ENCODE measurements at places on chromosomes 4 and X.

DNA sequence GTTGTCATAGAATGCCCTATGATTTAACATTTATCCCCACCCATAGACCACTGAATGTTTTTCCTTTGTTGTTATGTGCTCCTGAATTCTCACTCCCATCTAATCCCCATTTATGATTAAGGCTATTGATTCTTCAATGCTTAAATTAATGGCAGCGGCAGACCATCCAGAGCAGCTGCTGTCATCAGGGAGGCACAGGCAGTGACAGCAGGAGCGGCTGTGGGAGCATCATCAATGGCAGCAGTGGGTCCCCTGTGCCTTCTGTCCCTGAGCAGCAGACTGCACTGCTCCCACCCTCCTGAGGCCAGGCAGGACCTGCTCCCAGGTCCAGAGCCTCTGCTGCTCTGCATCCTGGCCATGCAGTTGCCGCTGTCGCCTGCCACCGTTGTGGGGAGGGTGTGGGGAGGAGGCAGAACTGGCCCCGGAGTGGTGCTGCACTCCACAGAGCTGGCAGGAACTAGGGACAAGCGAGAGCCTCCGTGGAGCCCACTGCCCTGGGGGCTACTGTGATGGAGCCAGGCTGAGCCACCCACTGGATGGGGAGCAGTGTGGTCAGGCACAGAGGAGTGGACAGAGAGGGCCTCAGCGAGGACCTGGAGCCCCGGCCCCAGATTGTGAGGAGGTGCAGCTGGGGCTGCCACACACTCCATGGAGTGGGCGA is 29.0 kb downstream of the NAA11 start:
- no peak for DNase-seq

DNA sequence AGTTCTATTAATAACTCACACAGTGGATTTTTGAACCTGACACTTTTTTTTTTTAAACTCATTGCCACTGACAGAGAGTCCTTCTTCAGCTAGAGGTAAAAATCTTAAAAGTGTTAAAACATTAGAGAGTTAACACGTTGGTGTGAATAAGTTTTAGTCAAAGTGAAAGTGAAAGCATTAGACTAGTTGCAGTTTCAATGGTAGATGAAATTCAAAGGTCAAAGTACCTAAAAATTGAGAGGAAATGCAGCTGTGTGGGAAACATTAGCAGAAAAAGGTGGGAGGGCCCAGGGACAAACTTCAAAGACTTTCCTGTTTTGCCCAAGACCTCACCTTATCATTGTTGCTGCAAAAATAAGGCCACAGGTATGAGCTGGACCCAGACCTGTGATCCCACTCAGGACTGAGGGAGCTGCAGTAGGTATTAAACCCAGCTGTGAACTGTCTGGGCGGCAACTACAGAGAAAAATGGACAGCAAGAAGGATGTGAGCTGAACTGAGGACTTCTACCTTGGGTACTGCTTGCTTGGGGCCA is 17.6 kb upstream of the GABRA4 start:
- no peak for DNase-seq

- DNase-seq: no peak
Measured at GRCh38 chrX:113059714-113060113, 219.1 kb upstream of the AMOT start.

DNA sequence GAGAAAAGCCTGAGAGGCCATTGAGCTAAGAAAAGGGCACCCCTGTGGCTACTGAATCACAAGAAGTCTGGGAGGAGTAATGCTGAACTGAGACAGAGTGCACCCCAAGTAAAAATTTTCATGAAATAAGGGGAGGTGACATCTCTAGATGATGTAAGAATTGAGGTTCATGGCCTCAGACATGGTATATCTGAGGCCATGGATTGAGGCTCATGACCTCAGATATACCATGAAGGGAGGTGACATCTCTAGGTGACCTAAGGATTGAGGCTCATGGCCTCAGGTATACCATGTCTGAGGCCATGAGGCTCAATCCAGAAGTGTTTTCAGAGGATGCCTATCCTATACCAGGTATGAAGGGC is 560.9 kb downstream of the INPP4B start:
- DNase-seq: no peak

DNA sequence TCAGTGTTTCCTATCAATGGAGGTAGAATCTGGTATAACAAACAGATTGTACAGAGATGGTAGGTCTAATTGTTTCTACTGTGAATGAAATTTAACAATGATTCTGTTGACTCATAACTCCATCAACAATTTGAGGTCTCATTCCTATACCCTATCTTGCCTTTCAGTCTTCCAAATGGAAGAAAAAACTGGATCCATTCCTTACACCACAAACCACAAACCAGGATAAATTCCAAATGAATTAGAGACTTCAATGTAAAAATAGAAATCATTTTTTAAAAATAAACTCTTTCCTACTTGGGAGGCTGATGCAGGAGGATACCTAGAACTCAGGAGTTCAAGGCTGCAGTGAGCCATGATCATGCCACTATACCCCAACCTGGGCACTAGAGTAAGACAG is 114.4 kb upstream of the WDR44 start:
- DNase-seq: no peak

- no peak for DNase-seq
Measured at GRCh38 chrX:115583496-115584004, 22.6 kb downstream of the PLS3 start.

- DNase-seq: no peak
Measured at GRCh38 chr4:66023061-66023460, 352.8 kb upstream of the EPHA5 start.

GRCh38 chr4:76659103-76659490 is 224.1 kb downstream of the SHROOM3 start:
- no peak for DNase-seq

DNA sequence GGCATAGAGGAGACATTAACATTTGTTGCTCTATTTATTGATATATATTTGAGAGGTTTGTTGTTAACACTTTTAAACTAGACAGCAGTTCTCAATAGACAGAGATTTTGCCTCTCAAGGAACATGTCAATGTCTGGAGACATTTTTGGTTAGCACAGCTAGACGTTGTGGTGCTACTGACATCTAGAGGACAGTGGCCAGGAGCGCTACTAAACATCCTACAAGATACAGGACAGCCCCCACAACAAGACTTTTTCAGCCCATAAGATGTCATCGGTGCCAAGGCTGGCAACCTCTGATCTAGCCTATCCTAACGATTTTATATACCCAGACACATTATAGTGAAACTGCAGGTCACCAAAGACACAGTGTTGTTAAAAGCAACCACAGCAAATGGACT is 18.4 kb upstream of the CTSO start:
- DNase-seq: no peak

GRCh38 chr4:88109123-88109881 is 49.1 kb downstream of the ABCG2 start:
- DNase-seq: no peak

DNA sequence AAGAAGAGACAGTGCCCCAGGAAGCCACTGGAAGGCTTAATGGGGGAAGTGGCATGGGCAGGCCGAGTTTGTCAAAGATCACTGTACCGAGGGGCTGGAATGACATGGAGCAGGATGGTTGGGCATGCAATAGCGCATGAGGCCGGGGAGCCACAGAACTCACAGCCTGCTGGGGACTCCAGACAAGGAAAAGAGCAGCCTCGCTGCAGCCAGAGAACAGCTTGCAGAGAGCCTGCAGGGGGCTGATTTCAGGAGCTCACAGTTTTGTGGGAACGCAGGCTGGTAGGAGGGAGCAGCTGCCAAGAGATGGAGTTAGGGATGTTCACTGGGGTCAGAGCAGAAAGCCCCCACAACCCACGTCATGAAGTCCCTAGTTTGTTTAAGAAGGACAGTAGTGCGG is 45.4 kb downstream of the STOX2 start:
- no peak for DNase-seq

DNA sequence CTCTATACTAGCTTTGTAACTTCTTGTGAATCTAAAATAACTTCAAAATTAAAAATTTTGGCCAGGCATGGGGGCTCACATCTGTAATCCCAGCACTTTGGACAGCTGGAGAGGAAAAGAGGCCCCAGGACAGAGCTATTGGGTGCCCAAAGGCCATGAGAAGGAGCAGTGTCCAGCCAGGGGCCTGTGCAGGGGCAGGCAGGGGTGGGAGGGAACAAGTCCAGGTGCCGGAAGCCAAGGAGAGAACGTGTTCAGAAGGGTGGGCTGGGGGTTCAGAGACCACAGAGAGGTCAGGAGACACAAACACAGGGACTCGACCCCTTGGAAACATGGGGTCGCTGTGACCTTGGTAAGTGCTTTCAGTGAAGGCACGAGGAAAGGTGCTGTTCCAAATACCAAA is 138.9 kb downstream of the EVC2 start:
- DNase-seq: no peak

- no peak for DNase-seq
Measured at GRCh38 chrX:19555683-19556082, 40.4 kb upstream of the MAP3K15 start.

GRCh38 chr4:85778632-85779131 is 303.7 kb downstream of the ARHGAP24 start:
- DNase-seq: no peak

- no peak for DNase-seq
Measured at GRCh38 chr4:185122681-185123345, 20.3 kb upstream of the SLC25A4 start.

DNA sequence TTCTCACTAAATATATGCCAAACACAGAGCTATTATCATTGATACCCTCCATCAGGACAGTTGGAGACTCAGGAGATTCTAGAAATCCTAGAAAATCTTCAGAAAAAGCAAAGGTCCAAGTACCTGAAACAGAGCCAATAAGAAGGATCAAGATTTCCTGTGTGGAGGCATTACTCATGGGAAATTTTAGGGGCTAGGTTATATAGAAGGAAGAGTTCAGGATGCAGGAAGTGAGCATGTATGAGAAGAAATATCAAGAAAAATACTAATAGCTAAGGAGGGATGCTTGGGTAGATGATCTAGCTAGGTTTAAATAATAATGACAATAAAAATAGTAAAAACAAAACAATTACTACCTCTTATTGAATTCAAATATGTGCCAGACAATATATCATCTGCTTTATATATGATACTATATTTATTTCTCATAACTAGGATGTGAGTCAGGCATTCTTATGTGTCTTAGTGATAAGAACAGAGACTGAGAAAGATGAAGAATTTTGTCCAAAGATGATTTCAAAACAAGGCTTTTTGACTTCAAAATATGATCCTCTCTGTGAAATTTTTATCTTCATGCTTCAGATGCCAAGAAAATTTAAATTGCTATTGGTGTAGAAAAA is 66.4 kb upstream of the HHIP start:
- DNase-seq: no peak

GRCh38 chrX:39642071-39642470 is 455.7 kb downstream of the BCOR start:
- DNase-seq: no peak

DNA sequence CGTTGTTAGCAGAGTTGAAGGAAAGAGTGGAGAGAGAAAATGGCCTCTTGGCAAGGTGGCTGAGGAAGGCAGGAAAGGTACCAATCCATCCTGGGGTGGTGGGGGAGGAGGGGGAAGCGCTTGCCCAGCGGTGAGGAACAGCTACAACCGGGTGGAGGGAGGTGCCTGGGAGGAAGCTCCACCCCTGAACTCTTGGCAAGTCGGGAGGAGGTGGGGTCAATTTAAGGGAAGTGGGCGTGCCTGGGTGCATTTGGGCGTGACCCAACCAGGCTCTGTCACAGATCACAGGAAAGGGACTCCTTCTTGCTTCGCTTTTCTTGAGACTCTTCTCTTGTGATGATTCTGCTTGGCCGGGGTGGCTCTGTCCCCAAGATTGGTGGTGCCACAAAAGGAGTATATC is 41.7 kb downstream of the BCORL1 start:
- DNase-seq: peak; percentile 91

DNA sequence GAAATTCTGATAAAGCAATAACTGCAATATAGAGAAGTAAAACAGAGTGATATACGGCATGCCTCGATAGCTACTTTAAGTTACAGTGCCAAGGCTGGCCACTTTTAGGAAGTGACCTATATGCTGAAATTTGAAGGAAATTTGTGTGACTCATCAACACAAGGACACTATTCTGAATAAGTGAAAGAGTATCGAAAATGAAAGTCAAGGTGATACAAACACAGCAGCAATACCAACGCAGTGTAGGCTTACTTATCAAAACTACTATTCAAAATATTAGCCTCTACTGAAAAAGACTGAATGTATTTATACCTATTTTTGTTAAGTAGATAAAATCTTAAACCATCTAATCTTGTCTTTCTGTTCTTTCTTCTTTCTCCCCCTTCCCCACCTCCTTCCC is 459.9 kb upstream of the GNPDA2 start:
- DNase-seq: no peak

DNA sequence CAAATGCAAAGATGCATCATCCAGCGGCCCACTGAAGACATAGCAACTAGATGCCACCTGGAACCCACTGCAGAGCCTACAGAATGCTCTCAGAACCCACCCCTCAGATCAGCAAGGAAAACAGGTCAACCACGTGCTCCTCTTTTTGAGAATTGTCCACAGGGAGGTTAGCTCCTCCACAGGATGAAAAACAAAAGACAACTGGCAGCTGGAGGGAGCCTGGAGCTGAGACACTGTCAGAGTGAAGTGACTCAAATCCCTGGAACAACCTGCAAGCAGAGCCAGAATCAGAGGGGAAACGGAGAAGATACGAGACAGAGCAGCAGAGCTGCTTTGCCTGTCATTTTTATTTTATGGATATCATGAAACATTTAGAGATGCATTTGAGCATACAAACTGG is 277.6 kb downstream of the GASK1B start:
- no peak for DNase-seq

DNA sequence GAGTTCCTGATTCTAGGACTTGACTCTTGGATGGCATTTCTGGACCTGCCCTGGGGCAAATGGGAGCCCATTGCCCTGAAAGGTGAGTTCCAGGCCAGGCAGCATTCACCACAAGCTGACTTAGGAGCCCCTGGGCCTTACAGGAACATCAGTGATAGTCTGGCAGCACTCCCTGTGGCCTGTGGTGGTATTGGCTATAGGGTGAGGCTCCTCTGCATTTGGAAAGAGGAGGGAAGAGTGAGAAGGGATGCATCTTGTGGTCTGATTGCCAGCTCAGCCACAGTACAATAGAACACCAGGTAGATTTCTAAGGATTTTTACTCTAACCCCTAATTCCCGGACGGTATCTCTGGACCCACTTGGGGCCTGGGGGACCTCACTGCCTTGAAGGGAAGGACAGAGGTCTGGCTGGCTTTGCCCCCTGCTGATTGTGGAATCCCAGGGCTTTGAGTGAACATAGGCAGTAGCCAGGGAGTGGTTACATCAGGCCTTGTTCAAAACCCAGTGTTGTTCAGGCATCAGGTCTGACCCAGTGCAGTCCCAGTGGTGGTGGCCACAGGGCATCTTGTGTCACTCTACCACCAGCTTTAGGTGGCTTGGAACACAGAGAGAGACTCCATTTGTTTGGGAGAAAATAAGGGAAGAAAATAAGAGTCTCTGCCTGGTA is 32.9 kb downstream of the MAGED4 start:
- no peak for DNase-seq

DNA sequence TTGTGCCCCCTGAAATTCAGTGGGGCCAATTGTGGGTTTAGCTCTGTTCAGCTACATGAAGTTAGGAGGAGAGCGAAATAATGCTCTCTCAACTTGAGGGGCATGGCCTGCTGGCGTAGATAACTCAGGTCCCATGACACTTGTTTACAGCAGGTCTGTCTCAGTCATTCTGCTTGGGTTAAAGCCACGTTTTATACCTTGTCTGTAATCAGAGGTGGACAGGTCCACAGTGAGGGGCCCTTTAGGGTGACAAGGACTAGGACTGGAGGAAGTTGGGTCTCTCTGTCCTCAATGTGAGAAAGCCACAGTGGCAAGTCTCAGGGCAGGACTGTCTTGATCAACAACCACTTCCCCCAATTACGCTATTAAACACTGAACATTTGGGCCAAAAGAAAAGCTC is 49.0 kb downstream of the PDHA1 start:
- DNase-seq: no peak

GRCh38 chrX:13934731-13935130 is 95.0 kb downstream of the GEMIN8 start:
- DNase-seq: no peak
